ENCODE measurements at places on chromosomes 12 and 14.

GRCh38 chr12:67424784-67425183, 155.6 kb downstream of the CAND1 start:
- DNase-seq: no peak

DNA sequence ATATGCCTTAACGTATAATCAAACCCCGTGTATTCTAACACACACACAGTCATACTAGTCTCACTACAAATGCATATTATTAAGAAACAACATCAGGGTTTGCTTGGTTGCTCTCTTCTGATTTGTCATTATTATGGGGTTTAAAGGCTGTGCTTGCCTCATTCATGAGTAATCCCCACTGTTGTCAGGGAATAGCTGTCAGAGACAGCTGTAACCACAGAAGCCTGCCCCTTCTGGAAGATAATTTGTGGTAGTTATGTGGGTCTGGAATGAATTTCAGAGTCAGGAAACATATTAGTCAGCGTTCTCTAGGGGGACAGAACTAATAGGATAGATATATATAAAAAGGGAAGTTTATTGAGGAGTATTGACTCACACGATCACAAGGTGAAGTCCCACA, 456.9 kb upstream of the TMEM132C start:
- DNase-seq: no peak

DNA sequence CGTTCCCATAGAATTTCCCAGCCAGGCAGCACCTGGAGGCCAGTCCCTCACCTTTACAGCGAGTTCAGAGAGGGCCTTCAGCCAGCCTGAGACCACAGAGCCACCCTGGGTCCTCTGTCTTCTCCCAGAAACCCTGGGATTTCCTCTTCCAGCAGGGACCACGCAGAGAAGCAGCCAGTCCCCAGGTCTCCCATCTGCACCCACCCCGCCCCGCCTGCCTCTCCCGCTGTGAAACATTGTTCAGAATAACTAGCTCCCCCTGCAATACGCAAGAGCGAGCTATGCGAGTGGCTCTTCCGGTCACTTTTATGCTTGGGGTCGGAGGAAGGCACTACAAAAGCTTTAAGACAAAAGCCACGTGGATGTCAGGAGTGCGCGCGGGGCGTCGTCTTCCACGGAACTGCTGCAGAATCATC, 77.8 kb downstream of the SERPINA3 start:
- no peak for DNase-seq

GRCh38 chr14:61218767-61219166, 62.4 kb downstream of the TMEM30B start:
- no peak for DNase-seq

DNA sequence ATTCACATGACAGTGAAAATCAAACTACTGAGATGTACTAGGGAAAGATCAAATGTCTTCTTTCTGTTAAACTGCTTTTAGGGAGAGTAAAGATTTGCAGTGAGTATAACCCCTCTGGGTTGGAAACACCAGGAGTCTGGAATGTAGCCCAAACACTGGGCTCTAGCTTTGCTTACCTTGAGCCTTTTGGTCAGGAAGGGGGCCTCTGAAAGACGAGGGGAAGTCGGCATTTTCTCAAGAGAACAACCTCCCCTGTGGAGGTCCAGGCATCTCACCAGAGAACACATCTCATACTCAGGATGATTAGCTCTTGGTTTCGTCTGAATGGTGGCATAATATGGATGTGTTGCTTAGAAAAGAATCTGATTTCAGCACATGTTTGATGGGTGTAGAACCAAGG, 169.0 kb downstream of the ZFP36L1 start:
- no peak for DNase-seq

- DNase-seq: no peak
These were observed 44.4 kb upstream of the IQSEC3 start for GRCh38 chr12:22190-22529.

DNA sequence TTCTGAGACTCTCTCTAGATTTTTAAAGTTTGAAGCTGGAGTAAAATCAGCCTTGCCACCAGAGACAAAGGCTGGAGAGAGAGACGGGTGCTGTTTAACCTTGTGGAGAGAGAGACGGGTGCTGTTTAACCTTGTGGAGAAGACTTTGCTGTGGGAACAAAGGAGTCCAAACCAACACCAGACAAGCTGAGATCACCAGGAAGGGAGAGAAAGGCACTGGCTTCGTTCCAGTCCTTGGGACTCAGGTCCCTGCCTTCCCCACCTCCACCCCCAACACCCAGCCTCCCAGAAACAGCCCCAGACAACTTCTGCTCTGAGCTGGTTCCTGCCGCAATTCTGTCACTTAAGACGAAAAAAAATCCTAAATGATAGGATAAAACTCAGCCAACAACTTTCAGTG, 1389.3 kb downstream of the AACS start:
- DNase-seq: no peak

DNA sequence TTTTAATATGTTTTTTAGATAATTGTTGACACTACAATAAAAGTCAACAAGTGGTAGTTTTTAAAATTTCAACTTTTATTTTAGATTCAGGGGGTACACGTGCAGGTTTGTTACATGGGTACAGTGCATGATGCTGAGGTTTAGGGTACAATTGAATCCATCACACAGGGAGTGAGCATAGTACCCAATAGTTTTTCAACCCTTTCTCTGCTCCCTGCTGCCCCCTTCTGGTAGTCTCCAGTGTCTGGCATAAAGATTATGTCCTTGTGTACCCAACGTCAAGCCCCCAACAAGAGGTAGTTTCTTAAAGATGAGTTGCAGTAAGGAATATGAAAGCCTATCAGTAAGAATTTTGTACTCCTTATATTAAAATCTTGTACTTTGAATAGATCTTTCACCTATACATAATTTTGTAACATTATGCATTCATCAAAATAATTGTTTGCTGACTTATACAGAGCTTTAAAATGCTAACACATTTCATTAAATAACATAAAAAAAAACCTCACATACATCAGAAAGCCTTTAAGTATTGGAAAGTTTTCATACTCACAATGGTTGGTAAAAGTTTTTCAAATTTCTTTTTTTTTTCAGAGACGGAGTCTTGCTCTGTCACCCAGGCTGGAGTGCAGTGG, 5.4 kb upstream of the RALGAPA1 start:
- DNase-seq: peak; percentile 55

- DNase-seq: no peak
These were observed 63.5 kb downstream of the NINJ2 start for GRCh38 chr12:599756-600155.

DNA sequence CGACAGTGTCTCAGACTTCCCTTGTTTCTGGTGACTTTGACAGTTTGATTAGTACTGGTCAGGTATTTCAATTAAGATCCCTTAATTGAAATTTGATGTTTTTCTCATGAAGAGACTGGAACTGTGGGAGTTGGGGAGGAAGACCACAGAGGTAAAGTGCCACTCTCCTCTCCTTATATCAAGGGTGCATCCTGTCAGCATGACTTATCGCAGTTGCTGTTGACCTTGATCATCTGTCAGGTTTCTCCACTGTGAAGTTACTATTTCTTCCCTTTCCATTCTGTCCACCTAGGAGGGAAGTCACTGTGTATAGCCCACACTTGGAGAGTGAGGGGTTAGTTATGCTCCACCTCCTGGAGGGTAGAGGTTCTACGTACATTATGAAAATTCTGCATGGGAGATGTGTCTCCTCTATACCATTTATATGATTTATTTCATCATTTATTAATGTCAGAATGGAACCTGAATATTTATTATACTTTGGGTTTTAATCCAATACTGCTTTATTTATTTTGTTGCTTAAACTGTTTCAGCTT, 40.3 kb upstream of the SMOC1 start:
- no peak for DNase-seq

DNA sequence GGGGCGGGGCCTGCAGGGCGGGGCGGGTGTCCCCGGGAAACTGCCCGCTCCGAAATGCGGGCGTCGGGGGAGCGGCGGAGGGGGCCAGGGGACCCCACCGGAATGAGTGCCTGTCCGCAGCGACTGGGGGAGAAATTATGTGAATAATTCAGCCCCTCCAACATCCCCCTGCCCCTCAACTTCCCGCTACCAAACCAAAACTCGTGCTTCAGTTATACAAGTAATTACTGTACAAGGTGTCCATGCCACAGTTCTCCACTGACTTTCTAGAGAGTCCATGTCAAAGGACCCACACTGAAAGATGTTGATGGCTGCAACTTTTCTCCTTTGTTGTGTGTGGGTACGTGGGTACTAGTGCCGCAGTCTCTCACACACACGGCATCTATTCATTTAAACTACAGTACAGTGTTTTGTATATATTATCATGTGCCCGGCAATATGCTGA, 414 bp upstream of the CDK17 start:
- DNase-seq: peak; percentile 78

DNA sequence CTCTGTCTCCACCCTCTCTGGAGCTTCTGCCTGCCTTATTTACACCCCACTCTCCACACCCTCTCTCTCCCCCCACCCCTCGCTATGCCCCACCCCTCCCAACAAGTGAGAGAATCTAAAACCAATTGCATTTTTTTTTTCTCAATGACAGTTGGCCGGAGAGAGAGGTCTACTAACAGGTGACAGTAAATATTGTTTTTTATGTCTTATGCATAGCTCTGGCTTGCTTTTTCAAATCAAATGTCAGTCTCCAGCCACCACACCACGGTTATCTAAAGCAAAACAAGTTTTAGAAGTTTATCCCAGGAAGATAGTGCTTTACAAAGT, at the start of gene KCNC2:
KCNC2 (minus strand) TSS at position 28 of the 327 bp plus-strand sequence.
- no peak for DNase-seq

DNA sequence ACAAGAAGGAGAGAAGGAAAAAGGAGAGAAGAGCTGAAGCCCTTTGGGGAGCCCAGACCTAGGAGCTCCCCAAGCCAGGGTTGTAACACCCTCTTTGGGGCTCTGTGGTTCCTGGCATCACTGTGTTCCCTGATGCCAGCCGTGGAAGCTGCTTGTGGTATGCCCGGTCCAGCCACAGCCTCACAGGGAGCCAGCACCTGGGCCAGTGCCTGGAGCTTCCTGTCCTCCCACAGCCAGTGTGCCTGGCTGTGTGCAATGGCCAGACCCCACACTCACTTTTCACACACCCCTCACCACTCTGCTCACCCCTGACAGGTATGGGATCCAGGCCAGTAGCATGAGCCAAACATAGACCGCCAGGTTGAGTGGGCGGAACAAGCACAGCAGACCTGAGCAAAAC, 834.7 kb downstream of the FLRT2 start:
- DNase-seq: no peak

DNA sequence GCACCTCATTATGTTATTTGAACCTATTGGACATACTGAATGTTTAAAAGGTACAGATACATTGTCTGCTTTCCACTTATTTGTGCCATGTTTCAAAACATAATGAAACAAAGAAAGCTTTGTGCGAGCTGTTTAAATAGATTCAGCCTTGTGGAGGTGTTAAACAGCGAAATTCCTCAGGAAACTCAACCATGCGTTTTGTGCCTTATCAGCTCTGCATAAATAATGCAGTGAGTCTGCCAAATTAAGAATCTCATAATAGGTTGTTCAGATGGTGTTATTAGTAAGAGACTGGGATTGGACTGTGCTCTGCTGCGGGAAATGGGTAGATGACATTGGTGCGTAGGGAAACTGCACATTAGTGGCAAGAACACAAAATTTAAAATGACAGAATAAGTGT, 163.7 kb upstream of the CLEC14A start:
- DNase-seq: no peak

DNA sequence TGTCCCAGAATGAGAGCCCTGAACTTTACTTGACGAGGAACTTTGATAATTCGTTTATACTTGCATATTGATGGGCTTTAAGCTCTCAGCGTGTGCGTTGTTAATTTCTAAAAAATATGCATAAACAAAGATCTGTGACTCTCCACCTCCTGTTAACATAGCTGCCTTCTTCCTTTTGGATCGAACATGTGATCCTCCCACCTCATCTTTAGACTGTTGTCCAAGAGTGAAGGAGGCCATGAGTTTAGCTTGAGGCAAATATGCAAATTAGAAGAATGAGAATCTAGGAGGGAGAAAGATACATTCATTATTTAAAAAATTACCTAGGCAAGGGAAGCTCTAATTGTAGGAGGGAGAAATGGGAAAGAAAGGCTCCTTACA, 617 bp downstream of the TTC8 start:
- DNase-seq: no peak

DNA sequence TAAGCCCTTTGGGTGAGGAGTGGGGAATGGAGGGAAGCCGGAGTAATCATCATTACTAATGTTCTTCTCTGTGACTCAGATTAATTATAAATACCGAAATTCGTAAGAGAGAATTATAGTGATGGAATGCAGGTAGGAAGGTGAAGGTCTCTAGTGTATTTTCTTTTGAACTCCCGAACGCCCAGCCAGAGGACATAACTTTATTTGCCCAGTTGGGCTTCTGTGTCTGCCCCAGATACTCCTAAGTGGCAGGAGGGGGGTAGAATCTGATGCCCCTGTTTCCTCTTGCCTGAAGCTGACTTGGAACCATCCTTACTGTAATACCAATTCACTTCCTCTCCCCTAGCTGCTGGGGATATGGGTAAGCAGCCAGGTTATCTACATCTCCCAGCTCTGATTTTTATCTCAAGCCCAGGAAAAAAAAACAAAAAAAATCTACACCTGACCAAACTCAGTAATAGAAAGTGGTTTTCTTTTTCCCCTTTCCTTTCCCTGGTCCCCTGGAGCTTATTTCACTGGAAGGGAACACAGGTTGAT, 84.4 kb upstream of the CISTR start:
- no peak for DNase-seq

DNA sequence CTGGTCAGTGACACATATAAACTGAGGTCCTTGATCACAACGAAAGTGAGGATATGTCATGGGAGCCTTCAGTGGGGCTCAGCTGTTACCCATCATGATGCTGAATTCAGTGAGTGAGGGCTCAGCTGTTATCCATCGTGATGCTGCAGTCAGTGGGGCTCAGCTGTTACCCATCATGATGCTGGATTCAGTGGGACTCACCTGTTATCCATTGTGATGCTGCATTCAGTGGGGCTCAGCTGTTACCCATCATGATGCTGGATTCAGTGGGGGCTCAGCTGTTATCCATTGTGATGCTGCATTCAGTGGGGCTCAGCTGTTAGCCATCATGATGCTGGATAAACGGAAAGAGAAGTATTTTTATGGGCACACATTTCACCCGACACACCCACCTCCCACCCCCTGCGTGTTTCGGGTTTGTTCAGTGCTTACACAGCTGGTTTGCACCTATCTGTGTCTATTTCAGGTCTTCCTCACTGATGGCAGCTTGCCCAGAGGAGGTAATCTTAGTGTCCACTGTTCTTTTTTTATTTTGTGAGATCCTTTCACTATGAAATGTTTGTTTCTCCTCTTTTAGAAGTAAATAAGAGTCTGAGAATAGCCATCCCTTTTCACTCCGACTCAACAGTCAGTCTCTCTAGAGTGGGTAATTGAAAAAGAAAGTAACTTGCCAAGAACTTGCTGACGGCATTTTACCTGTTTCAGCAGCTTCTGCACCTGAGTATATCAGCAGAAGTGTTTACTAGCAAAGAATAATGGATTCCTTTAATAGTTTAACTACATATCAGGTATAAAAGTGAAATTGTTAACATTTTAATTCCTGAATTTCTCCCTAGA, 183.0 kb downstream of the ERC1 start:
- no peak for DNase-seq

DNA sequence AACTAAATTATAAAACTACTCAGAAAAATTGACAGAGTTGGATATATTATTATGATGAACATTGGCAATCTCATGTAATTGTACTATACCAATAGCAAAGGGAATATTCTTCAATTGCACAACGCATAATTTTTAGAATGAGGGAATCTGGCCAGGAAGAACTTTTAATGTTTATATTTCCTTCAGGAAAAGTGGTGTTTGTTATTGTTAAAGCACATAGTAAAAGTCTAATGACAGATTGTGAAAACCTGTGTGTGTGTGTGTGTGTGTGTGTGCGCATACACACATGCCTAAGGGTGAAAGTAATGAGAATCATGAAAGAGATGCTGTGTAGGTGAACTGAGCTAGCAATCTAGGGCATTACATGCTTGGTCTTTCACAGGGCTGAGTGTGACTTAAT, 877.7 kb downstream of the SLC6A15 start:
- no peak for DNase-seq

GRCh38 chr14:99605299-99605961, 1.4 kb upstream of the CCDC85C start:
- DNase-seq: peak; percentile 29

Measured in midbrain (tissue), 1 donor.